NCI-H345 (cell line): ENCODE measurements at places on chromosomes 1 and 21.

GRCh38 chr1:228316589-228317387 lies 89.8 kb downstream of the TRIM11 start:
- no peak for DNase-seq

DNA sequence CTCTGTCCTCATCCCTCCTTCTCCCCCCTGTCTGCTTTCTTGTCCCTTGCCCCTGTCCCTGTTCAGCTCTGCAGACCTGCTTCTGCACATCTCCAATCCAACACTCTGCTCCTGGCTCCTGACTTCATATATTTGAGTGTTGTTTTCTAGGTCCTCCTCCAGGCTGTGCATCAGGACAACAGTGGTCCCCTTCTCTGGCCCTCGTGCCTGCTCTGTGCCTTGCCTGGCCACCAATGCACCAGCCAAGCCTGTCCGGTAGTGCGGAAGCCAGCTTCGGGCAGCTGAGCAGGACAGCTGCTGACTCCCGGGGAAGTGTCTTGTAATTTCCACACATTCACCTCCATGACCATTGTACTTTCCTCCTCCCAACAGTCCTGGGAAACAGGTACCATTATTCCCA lies 203.4 kb upstream of the RAB4A start:
- no peak for DNase-seq

- no peak for DNase-seq
These were observed 27.8 kb downstream of the WNT9A start for GRCh38 chr1:227919906-227920305.

GRCh38 chr1:8263791-8264190 lies 54.1 kb upstream of the SLC45A1 start:
- no peak for DNase-seq

DNA sequence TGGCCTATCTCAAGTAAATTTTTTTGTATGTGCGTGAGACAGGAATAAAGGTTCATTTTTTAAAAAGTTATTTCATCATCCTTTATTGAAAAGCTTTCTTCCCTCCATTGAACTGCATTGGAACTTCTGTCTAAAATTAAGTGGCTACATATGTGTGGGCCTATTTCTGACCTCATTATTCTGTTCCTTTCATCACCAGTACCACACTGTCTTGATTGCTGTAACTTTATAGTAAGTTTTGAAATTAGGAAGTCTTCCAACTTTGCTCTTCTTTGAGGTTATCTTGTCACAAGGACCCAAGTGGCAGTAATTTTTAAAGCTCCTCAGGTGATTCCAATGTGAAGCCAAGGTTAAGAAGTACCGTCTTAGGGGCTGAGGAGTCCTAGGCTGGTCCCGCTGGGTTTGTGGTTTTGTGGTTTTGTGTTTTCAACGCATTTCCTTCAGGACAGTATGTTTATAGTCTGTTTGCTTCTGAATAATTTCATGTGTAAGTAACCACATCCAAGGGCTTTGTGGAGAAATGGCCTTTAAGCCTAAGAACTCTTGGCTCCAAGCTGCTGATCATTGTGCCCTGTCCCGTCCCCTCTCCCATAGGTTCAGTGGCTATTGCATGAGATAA lies 12.4 kb upstream of the SCAF4 start:
- DNase-seq, result no peak
